ENCODE measurements at places on chromosomes 6 and 20.

DNA sequence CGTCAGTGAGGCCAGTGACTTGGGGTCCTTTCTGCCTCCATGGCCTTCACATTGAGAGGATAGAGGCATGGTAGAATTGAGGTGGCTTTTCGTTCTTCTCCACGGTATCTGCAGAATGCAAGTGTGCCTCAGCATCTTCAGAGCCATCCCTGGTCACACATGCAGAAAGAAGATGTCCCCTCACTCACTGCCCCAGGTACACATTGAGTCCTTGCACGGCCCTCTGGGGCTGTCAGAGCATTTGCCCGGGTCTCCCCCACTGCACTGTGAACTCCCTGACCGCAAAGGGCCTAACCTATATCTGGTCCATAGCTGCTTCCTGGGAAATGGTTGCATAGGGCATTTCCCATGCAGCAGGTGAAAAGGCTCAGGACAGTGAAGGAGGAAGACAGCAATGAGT, 115.7 kb downstream of the SCML4 start:
- no peak for DNase-seq

DNA sequence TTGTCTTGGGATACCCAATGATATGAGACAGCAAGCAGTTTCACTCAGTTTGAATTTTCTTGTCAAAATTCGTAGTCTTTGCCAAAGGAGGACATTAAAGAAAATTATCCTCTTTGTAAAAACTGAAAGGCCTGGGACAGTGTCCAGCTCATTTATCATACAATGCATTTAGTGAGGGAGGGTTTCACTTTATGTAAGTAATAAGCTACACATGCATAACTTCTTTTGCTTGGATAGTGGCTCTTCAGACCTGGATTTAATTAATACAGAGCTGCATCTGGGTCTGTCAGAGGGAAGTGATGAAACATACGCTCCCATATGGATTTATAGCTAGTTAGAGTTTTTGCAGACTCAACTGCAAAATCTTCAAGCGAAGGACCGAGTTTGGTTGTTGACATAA, 175.6 kb downstream of the PHACTR1 start:
- DNase-seq: no peak

DNA sequence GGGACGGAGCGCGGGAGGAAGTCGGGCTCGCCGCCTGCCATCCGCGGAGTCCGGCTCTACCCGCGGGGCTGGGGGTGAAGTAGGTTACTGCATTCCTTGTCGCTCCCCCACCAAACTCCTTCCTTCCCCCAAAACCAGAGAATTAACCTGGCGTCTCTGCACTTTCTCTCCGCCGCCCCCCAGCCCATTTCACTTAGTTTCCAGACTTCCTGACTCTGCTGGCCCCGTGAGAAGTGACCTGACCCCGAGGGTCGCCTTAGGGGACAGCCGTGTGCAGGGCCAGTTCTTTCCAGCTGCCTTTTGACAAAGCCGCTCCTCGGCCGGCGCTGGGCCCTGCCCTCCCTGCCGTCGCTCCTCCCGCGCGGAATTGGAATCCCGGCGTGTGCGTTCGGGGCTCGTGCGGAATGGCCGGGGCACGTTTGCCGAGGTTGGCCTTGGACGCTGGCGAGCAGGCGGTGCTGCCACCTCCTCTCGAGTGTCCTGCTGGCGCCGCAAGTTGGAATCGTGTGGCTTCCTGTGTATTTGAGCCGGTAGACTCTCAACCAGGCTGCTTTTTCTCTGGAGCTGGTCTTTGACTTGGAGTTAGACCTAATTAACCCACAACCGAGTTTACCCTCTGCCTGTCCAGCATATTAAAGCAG, 650 bp downstream of the DCBLD1 start:
- DNase-seq: no peak

DNA sequence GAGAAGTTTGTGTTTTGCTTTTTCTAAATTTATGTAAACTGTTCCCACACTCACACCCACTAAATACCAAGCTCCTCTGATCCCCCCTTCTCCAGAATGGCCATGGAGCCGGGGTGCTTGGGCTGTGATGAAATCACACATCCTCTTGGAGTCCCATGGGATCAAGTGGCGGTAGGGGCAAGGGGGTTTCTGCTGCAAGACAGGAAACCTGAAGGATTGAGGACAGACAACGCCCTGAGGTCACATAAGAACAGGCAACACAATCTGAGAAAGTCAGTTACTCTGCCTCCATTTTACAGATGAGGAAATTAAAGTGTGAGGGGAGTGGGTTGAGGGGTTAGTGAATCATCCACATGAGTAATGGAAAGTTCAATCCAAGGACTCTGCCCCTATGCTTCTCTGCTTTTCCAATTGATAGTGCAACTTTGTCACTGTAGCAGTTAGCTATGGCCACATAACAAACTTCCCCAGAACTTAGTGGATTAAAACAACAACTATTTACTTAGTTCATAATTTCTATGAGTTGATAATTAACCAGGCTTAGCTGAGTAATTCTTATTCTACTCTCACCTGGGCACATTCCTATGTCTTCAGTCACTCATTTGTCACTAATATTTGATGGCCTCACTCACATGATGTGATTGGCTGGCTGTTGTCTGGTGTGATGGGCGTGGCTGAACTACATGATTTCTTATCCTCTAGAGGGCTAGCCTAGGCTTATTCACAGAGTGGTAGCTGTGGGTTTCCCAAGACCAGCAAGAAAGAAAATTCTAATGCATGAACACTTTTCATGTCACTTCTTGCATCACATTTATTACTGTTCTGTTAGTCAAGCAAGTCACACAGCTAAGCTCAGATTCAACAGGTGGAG, 311.1 kb upstream of the RNF24 start:
- DNase-seq: no peak

DNA sequence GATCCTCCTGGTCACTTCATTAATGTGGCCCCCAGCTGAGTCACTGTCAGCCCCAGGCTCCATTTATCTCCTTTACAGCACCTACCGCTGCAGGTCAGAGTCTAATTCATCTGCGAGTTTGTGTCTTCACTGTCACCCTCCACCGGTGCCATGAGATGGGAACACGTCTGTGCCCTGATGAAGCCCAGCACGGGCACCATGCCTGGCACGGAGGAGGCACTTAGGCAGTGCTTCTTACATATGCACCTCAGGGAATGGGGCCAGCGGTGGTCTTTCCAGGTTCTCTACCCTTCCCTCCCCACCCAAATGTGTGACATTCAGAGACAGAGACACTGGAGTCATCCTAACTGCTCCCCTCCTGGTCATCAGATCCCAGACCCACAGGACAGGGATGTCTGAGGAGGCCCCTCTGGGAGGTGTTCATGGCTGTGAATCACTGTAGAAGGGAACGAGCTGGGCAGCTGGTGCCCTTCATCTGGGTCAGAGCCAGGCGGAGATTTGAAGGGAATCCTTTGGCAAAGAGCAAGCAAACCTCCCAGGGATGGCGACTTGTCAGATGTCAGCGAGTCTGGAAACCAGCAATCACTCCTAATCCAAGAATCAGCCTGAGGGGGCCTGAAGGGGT, 364.6 kb downstream of the PREX1 start:
- no peak for DNase-seq
